ENCODE measurements at places on chromosomes 11 and 22.
A peak's percentile ranks its signal among the peaks of the same experiment; 100 is the strongest.

DNA sequence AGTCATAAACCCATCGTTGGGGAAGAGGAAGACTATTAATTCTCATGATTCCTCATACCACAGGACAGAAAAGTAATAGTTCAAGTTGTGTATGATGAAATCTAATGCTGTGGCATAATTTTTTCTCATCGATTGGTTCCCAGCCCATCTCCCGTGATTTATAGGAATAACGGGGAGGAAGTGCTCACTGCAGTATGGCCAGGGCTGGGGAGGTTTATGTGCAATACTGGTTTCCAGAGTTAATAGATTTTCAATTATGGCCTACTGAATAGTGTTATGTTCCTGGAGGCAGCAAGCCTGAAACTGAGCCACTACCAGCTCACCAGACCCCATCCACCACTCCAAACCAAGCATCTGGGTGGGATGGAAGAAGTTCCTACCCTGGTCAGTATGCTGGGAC is 147.1 kb upstream of the NCAM1 start:
- no peak for DNase-seq

GRCh38 chr11:104694259-104695064 is 203.8 kb downstream of the CASP12 start:
- DNase-seq, result no peak

- DNase-seq, result no peak
Observed at GRCh38 chr11:98099371-98099770, 921.4 kb upstream of the CNTN5 start.

- DNase-seq, result no peak
Observed at GRCh38 chr22:37986371-37986770, 2.0 kb upstream of the SOX10 start.

DNA sequence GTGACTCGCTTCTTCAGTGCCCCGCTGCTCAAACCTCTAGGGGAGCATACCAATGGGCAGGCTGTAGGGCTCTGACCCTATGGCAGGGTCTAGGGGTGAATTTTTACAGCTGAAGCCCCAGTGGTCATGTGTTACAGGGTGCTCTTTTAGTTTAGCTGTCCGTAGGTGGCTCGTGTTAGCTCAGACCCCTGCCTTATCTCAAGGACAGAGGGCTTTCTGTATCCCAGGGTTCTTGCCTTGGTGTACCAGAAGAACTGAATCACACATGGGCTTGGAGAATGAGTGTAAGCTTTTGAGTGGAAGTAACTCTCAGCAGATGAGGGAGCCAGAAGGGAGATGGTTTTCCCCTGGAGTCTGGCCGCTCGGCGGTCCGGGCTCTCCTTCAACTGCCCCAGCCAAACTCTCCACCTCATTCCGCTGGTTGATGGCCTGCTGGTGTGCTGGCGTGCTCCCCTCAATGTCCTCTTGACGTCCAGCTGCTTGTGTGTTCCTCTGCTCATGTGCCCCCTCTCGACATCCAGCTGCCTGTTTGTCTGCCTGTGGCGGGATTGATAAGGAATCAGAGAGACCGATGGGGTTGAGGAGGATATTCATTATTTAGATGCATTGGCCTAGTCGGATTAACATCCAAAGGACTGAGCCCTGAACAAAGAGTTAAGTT is 37.5 kb downstream of the BIRC2 start:
- DNase-seq, result no peak

DNA sequence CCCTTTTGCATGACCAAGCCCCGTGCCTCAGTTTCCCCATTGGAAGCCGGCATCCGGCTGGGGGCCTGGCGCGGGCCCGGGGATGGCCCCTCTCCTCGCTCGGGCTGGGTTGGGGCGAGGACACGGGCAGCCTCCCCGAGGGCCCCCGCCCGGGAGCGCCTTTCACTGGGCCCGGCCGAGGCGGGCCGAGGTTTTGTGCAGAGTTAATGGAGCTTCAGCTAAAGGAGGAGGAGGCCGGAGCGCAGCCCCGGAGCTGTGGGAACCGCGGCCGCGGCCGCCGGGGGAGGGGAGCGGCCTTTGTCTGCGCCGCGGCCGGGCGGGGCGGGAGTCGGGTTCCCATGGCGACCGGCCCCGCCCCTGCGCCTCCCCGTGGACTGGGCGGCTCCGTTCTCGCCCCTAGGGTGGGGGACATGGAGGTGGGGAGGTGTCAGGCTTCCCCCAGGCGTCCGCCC is 1.4 kb upstream of the MAPK11 start:
- DNase-seq, result peak; percentile 40

- no peak for DNase-seq
Observed at GRCh38 chr11:2528301-2529050, 83.7 kb downstream of the KCNQ1 start.

DNA sequence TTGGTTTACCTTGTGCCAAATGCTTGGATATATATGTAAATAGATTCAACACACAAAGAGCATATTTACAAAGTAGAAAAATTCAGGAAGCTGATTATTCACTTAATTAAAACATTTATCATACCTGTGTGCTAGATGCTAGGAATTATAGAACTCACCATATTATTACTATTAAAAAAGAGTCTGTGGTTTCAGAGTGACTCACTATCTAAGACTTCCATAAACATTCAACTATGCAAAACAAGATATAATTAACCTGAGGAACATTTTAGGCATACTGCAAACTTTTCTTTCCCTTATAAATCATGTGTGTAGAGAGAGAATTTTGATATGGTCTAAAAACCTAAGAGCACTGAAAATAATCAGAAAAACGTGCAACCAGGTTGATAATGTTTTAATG is 27.3 kb downstream of the CTSC start:
- DNase-seq, result no peak

DNA sequence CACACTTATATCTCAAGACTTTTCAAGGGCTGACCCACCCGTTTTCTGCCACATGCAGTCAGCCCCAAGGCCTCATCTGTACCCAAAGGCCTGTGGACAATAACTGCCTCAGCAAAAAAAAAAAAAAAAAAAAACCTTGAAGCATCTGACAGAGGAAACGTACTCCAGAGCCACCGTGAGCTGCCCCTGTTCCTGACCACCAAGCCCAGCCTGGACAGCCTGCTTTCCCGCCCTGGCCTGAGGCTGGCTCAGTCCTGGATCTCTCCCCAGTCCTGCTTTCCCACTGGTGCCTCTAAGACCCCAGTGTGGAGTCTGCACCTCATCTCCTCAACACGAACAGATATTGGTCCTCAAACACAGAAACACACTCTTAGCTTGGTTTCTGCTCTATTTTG is 66.5 kb downstream of the SLC35F2 start:
- DNase-seq, result no peak

DNA sequence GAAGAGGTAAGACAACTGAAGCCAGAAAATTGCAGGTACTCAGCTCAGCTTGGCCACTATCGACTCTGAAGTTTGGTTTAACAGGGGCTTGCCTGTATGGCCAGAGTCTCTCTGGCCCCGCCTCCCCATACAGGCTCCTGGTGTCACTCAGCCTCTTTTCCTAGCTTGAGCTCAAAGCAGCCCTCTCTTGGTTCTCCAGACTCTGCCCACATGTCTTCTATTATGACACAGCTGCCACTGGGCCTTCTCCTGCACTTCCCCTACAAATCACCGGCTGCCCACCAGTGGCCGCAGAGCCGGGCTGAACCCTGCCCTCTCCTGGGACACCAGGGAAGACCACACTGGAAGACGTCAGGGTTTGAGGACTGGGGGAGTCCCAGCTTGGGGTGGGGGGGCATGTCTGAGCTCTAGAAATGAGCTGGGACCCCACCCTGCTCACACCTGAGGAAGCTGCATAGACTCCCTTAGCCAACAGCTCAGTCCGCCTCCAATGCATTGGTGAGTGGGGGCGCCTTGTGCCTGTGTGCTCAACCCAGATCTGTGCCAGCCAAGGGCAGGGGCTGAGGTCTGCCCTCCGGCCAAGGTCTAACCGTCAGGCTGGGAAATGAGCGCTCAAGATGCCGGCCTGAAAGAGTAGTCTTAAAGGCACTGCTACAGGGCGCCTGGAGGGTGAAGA is 94.4 kb upstream of the LMO1 start:
- no peak for DNase-seq

DNA sequence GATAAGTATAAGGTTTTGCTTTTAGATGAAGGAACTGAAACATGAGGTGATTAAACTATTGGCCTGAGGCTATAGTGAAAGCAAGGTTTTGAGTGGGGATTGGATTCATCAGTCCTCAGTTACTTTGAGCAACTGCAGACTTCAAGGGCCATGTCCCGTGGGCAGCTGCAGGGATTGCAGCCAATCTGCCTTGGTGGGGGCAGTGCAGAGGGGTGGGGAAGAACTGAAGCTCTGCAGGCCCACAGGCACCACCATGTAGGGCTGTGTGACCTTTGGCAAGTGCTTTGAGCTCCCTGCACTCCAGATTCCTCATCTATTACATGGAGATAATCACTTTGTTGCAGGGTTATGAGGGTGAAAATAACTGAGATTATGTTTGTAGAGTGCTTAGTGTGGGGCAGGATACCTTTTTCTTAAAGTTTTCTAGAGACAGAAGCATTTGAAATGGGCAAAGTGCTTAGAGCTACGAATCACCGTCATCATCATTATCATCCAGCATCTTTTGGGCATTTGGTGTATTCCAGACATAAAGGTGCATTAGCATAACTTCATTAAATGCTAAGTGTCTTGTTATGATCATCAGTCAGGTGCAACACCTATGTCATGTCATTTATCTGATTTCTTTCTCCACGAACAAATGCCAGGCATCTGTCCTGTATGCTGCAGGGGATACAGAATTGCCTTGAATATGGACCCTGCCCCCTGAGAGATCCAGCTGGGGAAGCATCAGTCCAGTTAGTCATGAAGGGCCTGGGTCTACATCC is 72.1 kb upstream of the TENM4 start:
- no peak for DNase-seq

DNA sequence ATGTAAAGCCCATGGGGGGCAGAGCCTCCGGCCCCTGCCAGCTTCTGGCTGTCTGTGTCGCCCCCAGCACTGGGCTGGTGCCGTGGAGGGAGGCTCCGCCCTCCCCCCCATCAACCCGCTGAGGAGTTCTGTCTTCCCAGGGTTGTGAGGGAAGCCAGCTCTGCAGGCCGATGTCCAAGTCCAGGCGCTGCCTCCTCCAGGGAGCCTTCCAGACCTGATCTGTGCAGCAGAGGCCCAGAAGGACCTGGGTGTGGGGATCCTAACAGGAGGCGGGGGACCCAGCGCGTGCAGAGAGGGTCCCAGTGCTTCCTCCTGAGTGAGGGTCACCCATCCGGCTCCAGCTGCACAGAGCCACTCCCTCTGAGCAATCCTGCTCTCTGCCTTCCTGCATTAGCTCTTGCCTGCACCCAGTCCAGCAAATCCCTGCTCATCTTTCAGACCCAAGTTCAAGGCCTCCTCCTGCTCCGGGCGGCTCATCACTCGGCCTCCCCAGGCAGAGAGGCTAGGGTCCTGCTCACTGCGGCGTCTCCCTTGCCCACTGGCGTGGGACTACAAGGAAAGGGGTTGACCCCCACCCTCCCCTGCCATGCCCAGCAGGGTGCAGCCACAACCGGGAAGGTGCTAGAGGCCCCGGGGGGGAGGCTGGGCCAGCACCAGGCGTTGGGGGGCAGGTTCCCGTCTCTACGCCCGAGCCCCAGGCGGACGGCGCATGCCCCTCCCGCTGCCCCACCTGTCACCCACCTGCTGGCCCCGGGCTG is 16.4 kb downstream of the PRR33 start:
- no peak for DNase-seq

- DNase-seq, result no peak
Observed at GRCh38 chr22:45964372-45964771, 12.6 kb downstream of the WNT7B start.

- DNase-seq, result no peak
Observed at GRCh38 chr11:117545706-117546105, 218.1 kb downstream of the CEP164 start.
